ENCODE measurements at places on chromosomes 11 and 22.

DNA sequence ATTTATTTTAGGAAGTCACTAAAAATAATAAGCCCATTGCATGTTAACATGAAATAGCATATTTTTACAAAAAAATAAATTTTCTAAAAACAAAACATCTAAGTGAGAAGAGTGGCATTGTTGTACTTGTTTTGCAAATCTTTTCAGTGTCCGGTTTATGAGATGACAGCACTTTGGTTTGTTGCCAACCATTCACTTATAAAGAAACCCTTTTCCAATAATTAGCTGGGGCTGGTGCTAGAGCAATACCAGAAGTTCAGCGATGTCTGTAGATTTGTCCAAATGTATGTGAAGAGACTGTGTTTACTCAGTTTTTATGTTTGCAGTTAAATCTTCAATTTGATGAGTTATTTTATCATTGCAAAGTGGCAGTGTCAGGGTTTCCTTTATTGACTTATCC is 22.1 kb upstream of the KRTAP5-7 start:
- no peak for DNase-seq

DNA sequence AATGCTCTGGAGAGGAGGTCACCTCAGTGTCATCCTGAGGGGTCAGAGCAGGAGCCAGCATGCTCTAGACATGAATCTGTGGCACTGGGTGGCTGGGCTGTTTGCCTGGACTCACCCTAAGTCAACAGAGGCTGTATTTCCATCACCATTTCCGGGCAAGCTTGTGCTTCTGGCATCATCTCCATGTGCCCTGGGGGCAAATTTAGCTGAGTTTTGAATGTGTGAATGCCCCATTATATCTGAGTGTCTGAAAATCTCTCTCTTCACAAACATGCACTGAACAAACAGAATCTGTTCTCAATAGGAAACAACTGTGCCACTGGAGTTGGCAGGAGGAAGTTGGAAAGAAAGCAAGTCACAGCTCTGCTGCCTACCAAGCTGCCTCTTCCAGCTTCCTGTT is 356.2 kb downstream of the GRM5 start:
- no peak for DNase-seq

DNA sequence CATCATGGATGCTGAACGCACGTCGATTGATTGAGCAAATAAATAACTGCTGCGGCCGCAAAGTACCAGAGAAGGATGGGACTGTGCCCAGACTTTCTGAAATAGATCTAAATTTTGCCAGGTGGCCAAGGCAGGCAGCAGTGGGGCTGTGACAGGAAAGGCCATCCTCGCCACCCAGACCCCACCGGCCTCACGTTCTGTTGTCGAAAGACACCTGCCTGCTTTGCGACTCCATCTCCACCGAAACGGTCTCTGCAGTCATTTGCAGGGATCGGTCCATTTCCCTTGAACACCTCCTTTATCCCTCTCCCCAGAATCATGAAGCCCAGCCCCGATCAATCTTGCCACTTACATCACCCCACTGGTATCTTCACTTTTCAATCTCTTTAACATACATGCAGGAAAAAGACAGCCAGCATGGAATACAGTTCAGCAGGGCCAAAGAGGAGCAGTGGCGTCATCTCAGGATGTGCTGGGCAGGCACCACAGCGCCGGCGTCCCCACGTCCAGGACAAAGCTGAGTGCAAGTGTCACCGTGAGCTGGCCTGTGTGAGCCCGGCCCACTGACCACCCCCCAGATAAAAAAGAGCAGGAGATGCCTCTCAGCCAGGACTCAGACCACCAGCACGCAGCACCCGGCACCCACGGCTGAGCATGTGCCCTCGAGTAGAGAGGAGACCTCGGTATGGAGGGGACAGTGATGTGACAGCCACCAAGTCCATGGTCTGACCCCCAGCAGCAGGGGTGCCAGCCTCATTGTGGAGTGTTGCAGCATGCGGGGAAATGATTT is 610.3 kb downstream of the TBC1D22A start:
- no peak for DNase-seq

- DNase-seq = no peak
Measured at GRCh38 chr11:124724979-124725718, 14.6 kb upstream of the NRGN start.

DNA sequence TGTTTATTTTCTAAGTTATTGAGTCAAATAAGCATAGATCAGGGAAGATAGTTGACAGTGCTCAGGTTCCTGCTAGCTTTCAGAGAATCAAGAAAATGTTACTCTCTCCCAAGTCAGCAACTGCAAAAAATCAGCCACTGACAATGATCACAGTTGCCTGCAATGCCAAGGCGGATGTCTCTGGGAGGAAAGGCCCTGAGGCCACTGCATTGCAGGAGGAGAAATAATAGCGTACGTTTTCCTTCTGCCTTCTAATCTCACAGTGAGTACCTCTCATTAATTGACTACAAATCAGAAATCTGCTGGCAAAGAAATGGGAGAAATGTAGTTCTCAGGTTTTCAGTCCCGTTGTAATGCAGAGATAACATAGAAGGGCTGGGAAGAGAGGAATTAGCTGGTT is 54.0 kb upstream of the SPON1 start:
- no peak for DNase-seq

DNA sequence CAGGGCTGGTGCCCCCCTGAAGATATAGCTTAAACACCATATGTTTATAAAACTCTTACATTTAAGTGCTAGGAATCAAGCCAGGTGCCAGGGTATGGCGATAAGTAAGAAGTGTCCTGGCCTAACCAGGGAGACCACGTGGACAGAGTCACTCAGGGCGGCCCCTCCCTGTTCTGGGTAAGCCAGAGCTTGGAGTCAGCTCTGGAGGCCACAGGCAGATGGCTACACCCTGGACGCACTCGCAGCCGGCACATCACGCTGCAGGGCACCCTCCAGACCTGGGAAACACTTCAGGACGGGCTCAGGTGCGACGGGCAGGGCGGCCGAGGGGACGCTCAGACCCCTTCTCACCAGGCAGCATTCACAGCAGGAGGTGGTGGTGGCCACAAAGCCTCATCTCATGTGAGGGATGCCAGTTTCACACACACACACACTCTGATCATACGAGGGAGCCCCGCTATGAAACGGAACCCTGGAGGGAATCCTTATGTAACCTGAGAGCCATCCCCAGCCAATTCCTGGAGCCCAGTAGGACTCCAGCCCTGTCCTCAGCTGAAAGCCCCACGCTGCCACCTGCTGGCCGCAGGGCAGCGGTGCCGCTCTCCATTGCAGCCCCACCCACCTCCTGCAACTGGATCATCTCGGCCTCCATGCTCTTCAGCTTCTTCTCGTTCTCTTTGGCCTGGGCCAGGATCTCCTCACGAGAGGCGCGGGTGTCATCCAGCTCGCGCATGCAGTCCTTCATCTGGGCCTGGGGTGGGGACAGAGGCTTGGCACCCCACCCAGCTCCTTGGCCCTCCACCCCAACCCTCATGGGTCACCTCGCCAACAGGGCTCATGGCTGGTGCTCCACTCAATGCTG is 33.4 kb downstream of the APOL1 start:
- peak; percentile 44 for DNase-seq

DNA sequence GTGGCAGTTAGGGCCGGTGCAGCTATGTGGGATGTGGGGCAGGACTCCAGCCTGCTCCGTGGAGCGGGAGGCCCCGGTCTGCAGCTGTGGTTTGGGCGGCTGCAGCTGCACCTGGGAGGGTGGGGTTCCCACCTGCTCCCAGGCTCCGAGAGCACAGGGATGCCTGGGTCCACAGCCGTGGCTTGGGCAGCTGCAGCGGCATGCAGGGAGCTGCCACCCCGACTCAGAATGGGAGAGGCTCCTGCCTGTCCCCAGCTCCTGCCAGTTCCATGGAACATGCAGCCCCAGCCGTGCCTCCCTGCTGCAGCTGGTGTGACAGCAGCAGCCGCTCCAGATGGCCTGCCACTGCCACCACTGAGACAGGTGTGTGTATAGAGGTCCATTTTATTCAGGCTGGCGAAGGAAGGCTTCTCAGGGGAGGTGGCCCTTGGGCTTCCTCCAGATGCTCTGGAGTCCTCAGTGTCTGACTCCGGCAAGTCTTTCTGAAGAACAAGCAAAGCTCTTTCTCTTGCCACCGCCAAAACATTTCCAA is 21.8 kb upstream of the UPK3A start:
- no peak for DNase-seq

- DNase-seq = no peak
Measured at GRCh38 chr11:78438298-78438975, 20.8 kb upstream of the GAB2 start.

GRCh38 chr11:108796551-108796950 is 131.7 kb downstream of the DDX10 start:
- DNase-seq = no peak

- DNase-seq = no peak
Measured at GRCh38 chr11:119780222-119780953, 51.4 kb upstream of the NECTIN1 start.

DNA sequence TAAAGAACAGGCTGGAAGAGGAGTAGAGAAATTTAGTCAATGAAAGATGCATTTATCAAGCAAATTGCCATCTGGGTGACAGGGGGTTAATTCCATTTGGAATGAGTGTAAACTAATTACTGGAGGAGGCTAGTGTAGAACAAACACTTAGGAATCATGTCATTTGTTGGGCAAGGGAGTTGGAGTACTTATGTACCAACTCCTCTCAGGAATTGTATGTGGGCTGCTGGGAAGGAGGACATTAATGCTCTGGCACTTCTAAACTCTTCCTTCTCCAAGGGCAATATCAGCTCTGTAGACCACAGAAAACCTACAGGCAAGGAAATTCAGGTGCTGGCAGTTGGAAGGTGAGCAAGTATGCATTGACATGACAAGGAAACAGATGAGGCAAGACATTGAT is 141.0 kb downstream of the MSANTD4 start:
- DNase-seq = no peak

DNA sequence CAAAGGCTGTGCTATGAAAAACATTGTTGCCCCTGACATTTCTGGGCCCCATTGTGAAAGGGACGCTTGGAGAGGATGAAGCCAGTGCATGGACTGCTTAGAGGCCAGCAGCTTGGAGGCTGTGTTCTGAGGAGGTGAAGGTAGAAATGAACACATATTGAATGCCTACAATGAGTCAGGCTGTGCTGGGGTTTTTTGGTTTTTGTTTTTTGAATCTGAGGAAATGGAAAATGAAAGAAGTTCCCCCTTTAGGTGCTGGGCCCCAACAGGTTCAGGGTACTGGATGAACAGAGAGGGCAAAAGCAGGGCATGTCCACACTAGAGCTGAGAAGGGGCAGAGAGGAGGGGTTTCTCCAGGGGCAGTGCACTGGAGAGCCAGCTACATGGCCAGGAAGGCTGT is 166.1 kb upstream of the API5 start:
- DNase-seq = no peak

- DNase-seq = no peak
Measured at GRCh38 chr11:43943931-43944751, 1.7 kb downstream of the C11orf96 start.

DNA sequence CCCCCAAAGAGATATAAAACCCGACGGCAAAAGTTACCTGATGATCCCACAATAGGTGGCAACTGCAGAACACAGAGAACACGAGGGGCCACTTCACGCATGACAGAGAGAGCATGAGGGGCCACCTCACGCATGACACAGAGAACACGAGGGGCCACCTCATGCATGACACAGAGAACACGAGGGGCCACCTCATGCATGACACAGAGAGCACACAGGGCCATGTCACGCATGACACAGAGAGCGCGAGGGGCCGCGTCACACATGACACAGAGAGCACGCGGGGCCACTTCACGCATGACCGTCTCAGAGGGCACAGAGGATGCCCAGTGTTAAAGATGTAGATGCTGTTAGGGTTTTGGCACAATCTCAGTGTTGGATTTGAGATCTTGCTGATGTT is 1359.5 kb downstream of the TBC1D22A start:
- DNase-seq = no peak

GRCh38 chr11:131764649-131765048 is 394.2 kb downstream of the NTM start:
- DNase-seq = no peak

- DNase-seq = no peak
Measured at GRCh38 chr11:67213178-67213621, 53.1 kb upstream of the GRK2 start.

- no peak for DNase-seq
Measured at GRCh38 chr11:95398437-95399112, 167.6 kb upstream of the SESN3 start.

GRCh38 chr11:45332276-45332934 is 46.3 kb upstream of the SYT13 start:
- peak; percentile 27 for DNase-seq

DNA sequence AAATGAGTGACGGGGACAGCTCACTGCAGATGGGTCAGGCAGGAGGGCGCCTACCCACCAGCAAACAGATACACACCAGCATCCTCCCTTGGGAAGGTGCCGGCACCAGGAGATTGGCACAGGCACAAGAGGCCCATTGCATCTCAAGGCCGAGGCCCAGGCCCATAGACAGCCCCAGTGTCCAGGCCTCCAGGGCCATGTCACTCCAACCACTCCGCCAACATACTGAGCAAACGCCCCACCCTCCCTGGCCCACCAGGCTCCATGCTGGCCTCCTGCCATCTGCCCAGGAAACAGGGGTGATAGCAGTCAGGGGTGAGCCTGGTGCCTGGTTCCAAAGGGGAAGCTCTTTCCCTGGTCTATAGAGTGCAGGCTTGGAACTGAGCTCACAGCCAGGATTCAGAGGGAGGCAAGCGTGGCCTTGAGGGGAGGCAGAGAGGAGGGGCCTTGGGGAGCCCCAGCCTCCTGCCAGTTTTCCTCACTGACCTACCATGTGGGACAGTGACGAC is 34.7 kb downstream of the PISD start:
- DNase-seq = no peak

DNA sequence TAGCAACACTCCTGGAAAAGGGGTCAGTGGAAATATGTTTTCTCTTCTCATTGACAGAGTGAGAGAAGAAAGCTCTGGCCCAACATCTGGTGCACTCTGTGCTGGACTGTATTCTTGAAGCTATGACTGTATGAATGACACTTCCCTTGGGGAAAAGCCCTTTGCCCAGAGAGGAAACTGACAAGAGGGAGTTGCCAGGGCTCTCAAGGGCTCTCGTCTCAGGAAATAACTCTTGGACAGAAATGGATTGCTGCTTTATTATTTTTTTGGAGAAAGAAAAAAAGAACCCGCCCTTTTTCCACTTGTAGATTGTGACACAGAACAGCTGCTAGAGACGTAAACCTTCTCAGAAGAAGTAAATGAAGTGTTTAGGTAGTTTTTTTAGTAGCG is 11.4 kb downstream of the ETS1 start:
- no peak for DNase-seq

GRCh38 chr11:60672255-60672654 is 27.2 kb upstream of the MS4A8 start:
- no peak for DNase-seq

GRCh38 chr11:114080769-114081168 is 21.3 kb downstream of the ZBTB16 start:
- no peak for DNase-seq

GRCh38 chr11:128179039-128179438 is 408.3 kb downstream of the ETS1 start:
- no peak for DNase-seq

- no peak for DNase-seq
Measured at GRCh38 chr22:40289991-40290459, 56.3 kb upstream of the ADSL start.

All from NCI-H1048 (cell line).